Nucleus accumbens (tissue), 56 donors: ENCODE measurements at places on chromosomes 13 and 19.

GRCh38 chr13:111403266-111403665 lies 82.8 kb downstream of the TEX29 start:
- DNase-seq, result no peak

- DNase-seq, result no peak
Measured at GRCh38 chr13:75797239-75797638, 161.1 kb downstream of the LMO7 start.

- DNase-seq, result no peak
Measured at GRCh38 chr19:21581646-21582240, 76.3 kb downstream of the ZNF429 start.

- DNase-seq, result no peak
Measured at GRCh38 chr19:16587833-16588823, 15.9 kb upstream of the SLC35E1 start.

GRCh38 chr19:18807861-18808331 lies 16.8 kb upstream of the COMP start:
- no peak for DNase-seq

DNA sequence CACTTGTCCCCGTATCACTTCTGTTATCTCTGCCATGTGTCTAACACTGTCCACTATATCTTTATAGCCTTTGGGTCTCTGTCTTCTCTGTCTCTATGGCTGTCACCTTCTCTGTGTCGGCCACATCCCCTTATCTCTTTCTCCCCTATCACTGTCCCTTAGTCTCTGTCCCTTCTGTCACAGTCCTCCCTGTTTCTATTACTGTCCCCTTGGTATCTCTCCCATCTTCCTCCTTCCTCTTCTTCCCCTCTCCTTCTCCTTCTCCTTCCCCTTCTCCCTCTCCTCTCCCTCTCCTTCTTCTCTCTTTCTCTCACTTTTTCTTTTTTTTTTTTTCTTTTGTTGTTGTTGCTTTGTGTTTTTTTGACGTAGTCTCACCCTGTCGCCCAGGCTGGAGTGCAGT lies 34.7 kb upstream of the LRRC4B start:
- no peak for DNase-seq

GRCh38 chr13:109156181-109156935 lies 526.9 kb downstream of the MYO16 start:
- no peak for DNase-seq

DNA sequence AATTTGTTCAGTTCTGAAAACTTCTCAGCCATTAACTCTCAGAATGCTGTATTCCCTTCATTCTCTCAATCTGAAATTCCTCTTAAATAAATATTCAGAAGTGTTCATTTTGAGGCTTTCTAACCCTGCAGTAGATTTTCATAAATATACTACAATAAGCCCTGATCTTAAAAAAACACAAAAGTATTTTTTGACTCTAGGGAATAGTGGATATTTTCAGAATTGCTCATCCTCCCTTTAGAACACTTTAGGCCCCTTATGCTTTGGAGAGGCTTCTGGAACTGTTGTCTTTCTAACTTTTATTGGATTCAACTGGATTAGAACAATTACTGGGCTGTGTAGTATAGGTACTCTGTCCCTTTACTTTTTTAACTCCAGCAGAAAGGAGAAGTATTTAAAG lies 1662.6 kb upstream of the MIR17HG start:
- no peak for DNase-seq
